Central memory CD4-positive, alpha-beta T cell (primary cell): ENCODE measurements at places on chromosomes 5 and 9.

DNA sequence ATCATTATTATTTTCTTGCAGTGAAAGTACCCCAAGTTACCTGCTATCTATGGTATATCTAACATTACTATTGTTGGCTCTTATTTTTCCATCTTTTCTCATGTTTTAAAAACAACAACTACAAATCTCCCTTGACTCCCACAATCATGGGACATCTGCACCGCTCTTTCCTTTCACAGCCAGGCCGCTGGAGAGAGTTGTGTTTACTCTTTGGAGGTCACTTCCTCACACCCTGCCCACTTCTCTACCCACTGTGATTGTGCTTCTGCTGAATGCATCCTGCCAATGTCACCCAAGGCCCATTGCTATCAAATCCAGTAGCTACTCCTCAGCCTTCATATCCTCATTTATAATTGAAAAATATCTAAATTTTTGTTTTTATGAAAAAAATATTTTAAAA, 29.7 kb downstream of the SLC28A3 start:
- DNase-seq = no peak

GRCh38 chr9:112203536-112203935, 28.4 kb upstream of the SUSD1 start:
- no peak for DNase-seq

GRCh38 chr5:148823871-148824270, 2.5 kb upstream of the ADRB2 start:
- DNase-seq = no peak

DNA sequence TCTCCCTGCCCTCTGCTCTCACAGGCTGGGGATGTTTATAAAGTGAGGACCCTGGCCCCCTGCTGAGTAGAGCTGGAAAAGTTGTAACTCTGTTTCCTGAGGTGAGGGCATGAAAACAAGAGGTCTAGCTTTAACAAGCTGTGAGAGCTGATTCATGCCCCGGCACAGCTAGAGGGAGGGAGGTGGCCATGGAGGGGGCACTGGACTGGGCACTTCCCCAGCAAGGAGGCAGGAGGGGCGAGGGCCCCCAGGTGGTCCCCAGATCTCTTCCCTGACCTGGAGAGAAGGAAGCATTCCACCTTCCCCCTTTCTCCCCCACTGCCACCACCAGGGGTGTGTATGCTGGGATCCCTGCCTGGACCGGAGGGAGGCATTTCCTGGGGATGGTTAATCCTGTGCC, at the start of gene MSMP:
Gene MSMP, minus strand, starts transcription at position 13 of the 400 bp plus-strand sequence. CDS start 147 bp downstream, outside the sequence.
- no peak for DNase-seq

- no peak for DNase-seq
Measured at GRCh38 chr5:172219296-172219695, 25.3 kb downstream of the EFCAB9 start.

DNA sequence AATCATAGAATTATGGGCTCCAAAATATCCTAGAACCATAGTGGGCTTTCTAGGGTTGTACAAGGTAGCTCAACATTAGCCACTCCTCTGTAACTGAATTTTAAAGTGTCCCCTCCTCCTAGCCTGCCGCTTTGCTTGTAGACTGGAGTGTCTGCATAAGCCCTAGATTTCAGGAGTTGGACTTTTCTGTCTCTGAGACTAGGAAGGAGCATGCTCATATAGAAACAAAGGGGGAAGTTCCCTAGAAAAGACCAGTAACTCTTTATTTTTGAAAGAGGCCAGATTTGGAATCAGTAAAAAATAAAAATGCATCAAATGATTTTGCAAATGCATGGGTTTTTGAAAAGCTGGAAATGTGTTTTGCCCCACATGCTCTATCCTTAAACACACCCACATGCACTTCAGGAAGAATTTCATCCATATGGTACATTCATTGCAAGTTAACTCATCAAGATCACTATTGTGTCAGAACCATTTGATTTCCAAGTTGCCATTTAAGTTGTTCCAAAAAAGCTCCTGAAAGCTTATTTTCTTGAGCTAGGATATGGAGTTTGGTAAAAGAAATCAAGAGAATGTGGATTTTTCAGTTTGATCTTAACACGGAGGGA, 121.0 kb upstream of the NR3C1 start:
- no peak for DNase-seq

GRCh38 chr5:137341831-137342230, 157.3 kb downstream of the SPOCK1 start:
- no peak for DNase-seq

DNA sequence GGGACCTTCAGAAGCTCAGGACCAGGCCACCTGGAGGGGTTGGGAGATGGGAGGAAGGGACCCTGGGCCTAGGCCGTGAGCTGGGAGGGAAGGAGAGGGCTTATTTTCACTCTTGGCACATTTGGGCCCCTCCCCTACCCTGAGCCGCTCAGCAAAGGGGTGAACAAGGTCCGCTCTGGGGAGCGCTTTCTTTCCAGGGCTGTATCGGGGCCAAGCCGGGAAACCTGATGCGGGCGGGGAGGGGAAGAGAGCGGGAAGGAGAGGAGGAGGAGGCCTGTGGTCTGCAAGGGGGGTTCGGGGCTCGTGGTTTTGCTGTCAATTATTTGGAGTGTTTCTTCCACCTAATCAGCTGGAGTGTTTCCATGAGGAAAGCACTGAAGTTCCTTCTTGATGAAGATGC, 62.7 kb upstream of the RXRA start:
- DNase-seq = no peak

- peak; percentile 45 for DNase-seq
Measured at GRCh38 chr5:139844472-139845145, 49.0 kb downstream of the PSD2 start.

- DNase-seq = no peak
Measured at GRCh38 chr5:112935675-112936074, 13.6 kb upstream of the REEP5 start.

GRCh38 chr5:156201788-156202403, 125.1 kb upstream of the SGCD start:
- DNase-seq = no peak
